ENCODE measurements at places on chromosomes 3 and 15. TPM values are rescaled to one million over a fixed set of nuclear protein-coding genes. Genes with fewer than 3 reads are reported as not detected.

BFSP2 gene
- total RNA-seq, result not detected

EPHB1 gene
- 0.65 TPM for total RNA-seq

C15orf40 gene
- total RNA-seq, result 14.1 TPM

HEG1 gene
- 100 TPM for total RNA-seq

TMOD3 gene
- total RNA-seq, result 27.4 TPM

LYZL4 gene
- total RNA-seq, result not detected

TMEM212 gene
- not detected for total RNA-seq

MCTP2 gene
- total RNA-seq, result 2.2 TPM

ZNF445 gene
- 8.0 TPM for total RNA-seq

ZNF80 gene
- not detected for total RNA-seq
